Glutamatergic neuron (in vitro differentiated cells): ENCODE measurements at places on chromosomes 16 and 17.

DNA sequence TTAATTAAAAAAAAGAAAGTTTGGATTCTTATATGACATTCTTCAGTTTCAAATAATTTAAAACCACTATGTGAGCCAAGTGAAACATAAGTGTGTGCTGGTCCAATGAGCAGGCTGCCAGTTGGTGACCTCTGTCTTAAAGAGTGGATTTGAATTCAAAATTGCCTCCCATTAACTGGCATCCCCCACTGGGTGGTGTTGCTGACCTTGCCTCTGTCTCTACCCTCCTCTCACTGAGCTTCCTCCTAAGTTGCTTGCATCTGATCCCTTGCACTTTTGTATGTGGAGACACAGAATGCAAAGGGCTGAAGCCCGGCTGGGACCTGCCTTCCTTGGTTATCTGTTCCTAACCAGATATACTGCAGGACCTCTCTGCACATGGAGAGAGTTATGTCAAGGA, 160.6 kb downstream of the CYLD start:
- DNase-seq = no peak

GRCh38 chr16:69747115-69747514, 7.6 kb downstream of the NOB1 start:
- no peak for DNase-seq

- DNase-seq = no peak
These were observed 6.6 kb downstream of the PRAC1 start for GRCh38 chr17:48715496-48716399.

- DNase-seq = no peak
These were observed 7.1 kb downstream of the DCAF7 start for GRCh38 chr17:63557416-63557815.

GRCh38 chr17:40309031-40309948, at the start of gene RARA:
Gene RARA (plus strand): TSS chr17:40309180. CDS start chr17:40331219, 22,039 bp downstream.
- DNase-seq = peak; percentile 69

DNA sequence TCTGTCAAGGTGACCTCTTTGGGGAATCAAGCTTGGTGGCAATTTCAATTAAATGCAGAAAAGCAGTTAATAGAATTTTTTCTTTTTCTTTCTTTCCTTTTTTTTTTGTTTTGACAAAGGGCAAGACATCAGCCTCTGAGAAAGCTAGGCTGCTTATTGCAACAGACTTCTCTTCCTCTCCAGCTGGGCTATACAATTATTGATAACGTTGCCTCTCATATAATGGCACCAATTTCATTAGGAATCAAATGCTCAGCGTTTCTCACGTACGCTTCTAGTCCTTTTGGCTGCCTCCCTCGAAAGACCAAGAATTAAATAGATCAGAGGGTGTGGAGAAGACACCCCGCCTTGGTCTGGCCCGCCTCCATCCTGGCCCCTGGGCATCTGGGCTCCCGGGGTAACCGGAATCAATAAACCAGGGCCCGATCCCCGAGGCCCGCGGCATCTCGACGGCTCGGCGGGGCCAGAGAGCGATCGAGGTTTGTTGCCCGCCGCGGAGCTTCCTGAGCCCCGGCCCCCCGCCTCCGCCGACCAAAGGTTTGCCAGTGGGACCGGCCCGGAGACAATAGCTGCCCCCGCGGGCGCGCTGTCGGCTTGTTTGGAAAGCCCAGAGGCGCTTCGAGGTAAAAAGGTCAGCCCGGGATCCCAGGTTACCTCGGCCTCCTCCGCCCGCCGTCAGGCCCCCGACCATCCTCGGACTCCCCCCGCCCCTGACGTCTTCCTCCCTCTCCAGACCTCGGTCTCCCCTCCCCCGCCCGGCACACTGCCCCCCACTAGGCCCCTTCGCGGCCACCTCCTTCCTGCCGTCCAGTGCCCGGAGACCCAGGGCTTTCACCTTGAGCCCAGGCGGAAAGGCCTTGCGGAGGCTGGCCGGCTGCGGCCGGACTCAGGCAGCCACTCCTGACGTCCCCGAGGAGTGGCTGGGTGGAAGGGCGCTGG, 3.9 kb downstream of the HOXB1 start:
- DNase-seq = peak; percentile 29

GRCh38 chr17:76404256-76404655, 19.8 kb downstream of the SPHK1 start:
- DNase-seq = no peak

GRCh38 chr16:58212824-58213655, 15.1 kb upstream of the CSNK2A2 start:
- no peak for DNase-seq

- no peak for DNase-seq
These were observed 7.5 kb downstream of the TK1 start for GRCh38 chr17:78179372-78179771.

DNA sequence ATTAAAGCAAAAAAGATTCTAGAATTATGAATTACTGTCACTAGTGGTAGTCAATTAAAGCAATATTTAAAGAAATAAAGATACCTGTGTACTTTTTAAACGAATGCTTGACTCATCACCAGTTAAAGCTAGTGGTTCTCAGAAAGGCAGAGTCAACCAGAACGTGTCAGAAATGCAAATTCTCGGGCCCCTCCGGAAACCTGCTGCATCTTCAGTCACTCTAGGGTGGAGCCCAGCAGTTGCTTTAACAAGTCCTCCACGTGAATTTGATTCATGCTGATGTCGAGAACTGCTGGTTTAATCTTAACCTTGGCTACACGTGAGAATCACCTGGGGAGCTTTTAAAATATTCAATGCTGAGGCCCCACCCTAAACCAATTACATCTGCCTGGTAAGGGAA, 169.8 kb upstream of the SDK2 start:
- no peak for DNase-seq

GRCh38 chr16:85829751-85830445, 30.4 kb downstream of the COX4I1 start:
- no peak for DNase-seq

DNA sequence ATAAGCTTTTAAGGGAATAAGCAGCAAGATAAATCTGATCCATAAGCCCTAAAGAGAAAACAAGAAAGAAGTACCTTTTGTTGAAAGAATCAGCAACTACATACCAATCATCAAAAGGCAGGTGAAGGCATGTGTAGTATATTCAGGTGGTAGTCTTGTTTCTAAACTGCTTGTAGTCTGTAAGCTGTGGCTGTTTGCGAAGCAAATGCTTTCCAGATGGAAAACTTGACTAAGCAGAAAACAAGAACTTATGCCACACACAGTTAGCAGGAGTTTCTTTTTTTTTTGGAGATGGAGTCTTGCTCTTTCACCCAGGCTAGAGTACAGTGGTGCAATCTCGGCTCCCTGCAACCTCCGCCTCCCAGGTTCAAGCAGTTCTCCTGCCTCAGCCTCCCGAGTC, 5.7 kb downstream of the CBX1 start:
- no peak for DNase-seq

GRCh38 chr16:64731891-64732290, 390.0 kb downstream of the CDH11 start:
- DNase-seq = no peak

DNA sequence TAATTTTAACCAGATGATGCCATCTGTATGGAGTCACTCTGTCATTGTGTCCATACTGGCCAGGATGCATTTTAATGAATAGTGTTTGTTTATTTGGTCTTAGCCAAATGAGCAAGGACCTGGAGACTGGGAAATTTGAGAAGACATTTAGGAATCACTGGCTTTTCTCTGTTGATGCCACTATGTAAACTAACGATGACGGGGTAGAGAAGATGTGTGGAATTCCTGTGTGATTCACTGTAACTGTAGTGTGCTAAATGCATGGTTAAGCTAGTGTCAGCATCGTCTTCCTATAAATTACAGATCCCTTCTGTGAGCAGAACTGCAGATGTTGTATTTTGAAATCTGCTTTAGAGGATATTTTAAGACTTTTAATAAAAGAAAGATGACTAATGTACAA, 66.6 kb downstream of the NOS2 start:
- DNase-seq = no peak

DNA sequence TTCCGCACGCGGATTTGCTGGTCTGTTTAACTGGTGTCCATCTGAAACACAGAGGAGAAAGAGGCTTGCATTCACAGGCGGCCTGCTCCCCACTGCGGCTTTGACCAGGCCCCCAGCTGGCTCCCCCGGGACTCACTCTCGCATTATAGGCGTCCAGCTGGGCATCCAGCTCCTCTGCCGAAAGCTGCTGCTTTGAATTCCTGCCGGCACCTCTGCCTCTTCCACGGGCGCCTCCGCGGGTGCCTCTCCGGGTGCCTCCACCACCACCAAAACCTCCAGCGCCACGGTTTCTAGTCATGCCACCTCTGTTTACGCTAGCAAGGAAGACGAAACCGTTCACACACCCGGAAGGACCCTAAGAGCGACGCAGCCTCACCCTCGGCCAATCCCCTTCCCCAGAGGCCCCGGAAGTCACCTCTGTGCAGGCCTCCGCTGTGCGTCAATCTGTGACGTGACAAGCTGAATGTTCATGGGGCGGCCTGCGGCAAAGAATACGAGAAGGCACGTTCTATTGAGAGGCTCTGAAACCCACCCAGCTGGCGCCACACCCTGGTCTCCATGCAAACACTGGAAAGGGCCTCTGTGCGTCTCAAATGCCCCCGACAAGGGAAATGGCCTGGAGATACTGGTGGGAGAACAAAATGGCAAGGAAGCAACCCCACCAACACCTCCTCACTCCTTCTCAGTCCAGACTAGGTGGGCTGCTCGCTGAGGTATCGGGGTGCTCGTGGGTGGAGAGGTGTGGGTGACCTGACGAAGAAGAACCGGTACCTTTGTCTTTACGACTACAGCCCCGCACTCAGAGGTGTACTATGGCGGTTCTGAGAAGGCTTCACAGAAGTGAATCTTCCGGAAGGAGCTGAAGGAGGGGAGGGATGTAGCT, 3.0 kb downstream of the ALYREF start:
- no peak for DNase-seq

DNA sequence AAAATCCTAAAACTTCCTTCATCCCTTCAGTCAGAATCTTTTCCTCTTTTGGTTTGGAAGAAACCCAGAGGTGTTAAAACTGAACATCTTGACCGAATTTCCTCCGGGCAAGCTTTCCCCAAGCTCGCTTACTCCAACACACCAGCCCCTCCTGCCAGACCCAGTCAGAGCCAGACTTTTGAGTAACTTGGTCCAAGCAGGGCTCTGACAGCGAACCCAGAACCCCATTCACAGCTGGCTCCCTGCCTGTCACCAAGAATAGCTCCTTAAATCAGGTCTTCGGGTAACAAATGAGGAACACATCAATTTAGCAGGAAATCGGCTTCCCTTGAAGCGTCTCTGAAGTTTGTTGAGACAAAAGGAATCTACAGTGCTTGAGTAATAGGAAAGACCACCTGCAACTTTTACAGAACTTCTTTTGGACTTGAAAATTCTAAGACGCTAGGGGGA, 27.3 kb downstream of the GAS7 start:
- DNase-seq = no peak

DNA sequence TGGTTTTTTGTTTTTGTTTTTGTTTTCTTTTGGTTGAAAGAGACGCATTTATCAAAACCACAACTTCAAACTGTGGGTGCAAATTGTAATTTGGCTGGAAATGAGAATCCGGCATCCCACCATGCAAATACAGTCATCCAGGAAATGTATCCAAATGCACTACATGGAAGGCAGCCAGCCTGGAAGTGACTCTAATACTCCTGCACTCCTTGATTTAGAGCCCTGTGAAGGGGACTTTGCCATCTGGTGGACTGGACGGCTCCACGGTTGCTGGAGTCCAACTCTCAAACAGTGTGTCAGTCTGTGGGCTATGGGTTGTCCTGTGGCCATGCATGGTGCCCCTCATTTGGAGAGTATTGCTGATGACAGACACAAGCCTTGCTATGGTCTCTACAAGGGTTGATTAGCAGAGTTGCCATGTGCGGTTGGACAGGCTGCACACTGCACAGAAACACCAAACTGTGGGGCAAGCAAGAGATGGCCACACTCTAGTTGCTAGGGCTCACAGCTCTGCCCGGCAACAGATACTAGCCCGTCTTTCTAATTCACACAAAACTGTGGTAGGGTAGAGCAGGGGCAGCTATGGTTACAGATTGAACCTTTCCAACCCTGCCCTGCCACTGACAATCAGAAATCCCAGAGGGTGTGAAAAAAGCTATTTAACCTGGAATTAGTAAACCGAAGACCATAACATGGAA, 62.4 kb downstream of the VAT1L start:
- no peak for DNase-seq

DNA sequence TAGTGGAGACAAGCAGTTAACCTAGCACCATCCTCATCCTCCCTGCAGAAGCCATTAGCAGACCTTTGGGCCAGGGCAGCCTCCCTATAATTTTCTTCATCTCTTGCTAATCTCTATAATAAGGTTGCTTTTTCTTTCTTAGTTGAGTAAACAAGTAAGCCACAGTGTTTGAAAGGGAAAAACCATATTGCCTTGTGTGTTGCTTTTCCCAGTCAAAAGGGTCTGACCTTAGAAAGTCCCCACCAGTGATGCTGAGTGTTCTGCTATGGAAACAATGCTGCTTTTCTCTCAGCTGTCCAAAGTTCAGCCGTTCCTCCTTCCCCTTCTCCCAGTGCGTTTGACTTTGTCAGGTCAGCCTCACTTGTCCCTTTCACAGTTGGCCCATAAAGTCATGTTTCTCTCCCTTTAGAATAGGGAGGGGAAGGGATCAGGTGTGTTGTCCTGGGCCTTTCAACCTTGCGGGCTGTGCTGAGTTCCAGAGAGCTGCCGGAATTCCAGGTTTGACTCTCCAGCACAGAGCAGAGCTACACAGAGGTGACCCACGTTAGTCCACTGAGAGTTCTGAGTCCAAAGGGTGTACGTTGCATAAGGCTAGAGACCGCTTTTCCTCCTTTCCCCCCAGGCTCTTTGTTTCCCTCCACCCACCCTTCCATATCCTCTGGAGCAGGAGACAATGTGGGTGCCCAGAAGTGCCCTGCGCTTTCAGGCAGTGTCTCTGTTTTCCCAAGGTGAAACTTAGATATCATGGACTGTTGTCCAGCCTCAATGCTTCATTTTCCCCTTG, 15.9 kb upstream of the CLEC18C start:
- no peak for DNase-seq

GRCh38 chr16:10744370-10745030, 858 bp downstream of the NUBP1 start:
- peak; percentile 3 for DNase-seq

DNA sequence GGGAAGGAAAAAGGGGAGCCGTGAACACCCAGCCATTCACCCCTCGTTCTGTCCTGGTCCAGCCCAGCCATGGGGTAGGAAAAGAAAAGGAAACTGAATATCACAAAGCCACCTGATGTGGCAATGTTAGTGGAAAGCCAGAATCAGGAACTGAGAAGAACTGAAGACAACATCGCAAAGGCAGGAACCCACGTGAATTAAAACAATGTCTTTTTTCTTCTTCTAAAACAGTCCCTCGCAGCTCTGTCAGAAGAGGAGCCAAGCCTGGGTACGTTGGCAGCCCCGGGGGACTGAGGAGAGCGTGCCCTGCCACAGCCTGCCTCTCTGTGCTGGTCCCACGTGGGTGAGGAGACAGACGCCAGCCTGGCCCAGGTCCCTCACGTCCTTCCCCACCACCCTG, 55.0 kb downstream of the ZNF423 start:
- DNase-seq = no peak

- DNase-seq = no peak
These were observed 16.1 kb downstream of the ABCA3 start for GRCh38 chr16:2324296-2324859.

- peak; percentile 67 for DNase-seq
These were observed 22.2 kb upstream of the PEMT start for GRCh38 chr17:17613708-17614114.

- DNase-seq = no peak
These were observed 731 bp downstream of the IKZF3 start for GRCh38 chr17:39863244-39863917.
